Activated naive CD4-positive, alpha-beta T cell treated with anti-CD3 and anti-CD28 coated beads, Interleukin-2, amount 50 U/mL, for 72 hours (primary cell): ENCODE measurements at places on chromosomes 13 and 19. TPM values are rescaled to one million over a fixed set of nuclear protein-coding genes. Genes with fewer than 3 reads are reported as not detected.

DNA sequence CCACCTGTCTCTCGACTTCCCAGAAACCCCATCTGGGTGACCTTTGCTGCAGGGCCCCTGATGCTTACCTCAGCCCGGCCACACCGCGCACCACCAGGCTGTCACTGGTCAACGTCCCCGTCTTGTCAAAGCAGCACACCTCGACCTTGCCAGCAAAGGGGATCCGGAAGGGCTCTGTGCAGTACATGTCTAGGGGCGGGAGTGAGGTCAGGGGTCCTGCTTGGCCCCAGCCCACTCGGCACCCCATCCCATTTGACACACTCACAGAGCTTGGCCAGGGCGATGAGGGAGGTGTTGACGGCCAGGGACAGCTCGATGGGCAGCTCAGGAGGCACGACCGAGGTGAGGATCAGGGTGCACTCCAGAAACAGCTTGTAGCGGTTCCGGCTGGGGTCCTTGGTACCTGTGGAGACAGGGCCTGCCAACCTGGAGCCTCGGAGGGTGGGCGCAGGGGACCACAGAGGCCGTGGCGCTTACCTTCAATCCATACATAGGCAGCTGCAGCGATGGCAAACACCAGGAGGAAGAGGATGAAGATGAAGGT lies 8.4 kb downstream of the ATP13A1 start:
- no peak for DNase-seq

DNA sequence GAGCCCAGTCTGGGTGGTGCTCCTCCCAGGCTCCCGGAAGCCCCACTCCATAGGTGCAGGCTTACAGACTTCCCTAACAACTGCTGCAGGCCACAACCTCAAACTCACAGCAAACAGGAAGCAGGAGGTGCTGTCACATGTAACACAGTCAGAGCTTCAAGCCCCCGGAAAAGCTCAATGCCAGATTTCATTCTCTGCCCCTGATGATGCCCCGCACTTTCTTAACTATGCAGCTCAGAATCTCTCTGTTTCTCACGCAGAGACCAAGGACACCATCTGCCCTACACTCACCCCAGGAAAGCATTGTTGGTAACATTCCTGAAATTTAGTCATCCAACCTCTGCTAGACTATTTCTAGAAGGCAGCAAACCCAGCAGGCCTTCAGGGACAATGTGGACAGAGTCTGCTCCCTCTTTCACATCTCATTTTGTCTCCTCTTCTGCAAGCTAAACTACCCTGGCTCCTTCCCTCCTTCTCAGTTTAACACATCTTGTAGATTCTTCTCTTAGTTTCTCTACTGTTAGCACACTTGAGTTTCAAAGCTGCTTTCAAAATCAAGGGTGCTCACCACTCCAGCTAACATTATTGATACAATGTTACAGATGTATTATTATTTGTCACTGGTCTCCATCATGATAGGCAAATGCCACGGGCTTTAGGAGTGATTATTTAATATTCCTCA lies 162.5 kb downstream of the KCTD12 start:
- no peak for DNase-seq

DNA sequence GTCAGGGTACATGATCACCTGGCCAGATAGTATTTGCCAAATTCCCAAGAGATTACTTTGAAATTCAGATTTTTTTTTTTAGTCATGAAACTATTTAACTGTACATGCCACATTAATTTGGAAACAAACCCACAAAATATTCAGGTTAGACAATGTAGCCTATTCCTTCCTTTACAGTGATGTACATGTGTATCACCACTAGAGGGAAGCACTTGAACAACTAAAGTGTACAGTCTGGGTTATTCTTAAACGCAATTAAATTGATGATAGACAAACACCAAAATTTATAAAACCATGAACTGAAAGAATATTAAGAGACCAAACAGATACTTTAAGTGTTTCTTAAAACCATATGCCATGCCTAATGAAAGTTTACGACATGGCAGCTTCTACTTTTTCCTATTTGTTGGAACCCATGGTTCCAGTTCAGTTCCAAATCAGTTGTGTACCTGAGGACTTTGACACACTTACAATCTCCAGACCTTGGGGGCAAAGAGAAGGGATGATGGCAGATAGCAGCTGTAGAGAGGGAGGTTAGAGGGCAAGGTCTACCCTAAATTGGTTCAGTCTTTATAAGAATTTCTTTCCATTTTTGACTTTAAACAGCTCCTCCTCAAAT lies 52.8 kb downstream of the TNFSF13B start:
- no peak for DNase-seq

The NALCN gene
- not detected for total RNA-seq
